ENCODE measurements at places on chromosomes 3 and 15. TPM values are rescaled to one million over a fixed set of nuclear protein-coding genes. Genes with fewer than 3 reads are reported as not detected.

RLBP1 gene
- total RNA-seq, result not detected

RBMS3 gene
- 24.0 TPM for total RNA-seq

PCSK6 gene
- 19.2 TPM for total RNA-seq

CPB1 gene
- total RNA-seq, result not detected

RTP3 gene
- total RNA-seq, result not detected

ZDHHC19 gene
- not detected for total RNA-seq

BOC gene
- 4.2 TPM for total RNA-seq

ARHGEF26 gene
- total RNA-seq, result 4.6 TPM

ADAMTS9 gene
- 72.1 TPM for total RNA-seq

SLC28A1 gene
- not detected for total RNA-seq

SLC2A2 gene
- not detected for total RNA-seq

ALS2CL gene
- 7.8 TPM for total RNA-seq

GNAI2 gene
- total RNA-seq, result 1,142 TPM

UBE3A gene
- 42.6 TPM for total RNA-seq

C3orf18 gene
- total RNA-seq, result 4.2 TPM

GFM1 gene
- 50.4 TPM for total RNA-seq

PRICKLE2 gene
- 3.1 TPM for total RNA-seq

CHRNB4 gene
- total RNA-seq, result not detected

C3orf20 gene
- total RNA-seq, result not detected

CLDN18 gene
- not detected for total RNA-seq

CTXND1 gene
- total RNA-seq, result not detected

MAGEL2 gene
- 0.12 TPM for total RNA-seq

FBXO40 gene
- total RNA-seq, result not detected

PSTPIP1 gene
- total RNA-seq, result not detected

SLC9C1 gene
- not detected for total RNA-seq

DOCK3 gene
- 0.19 TPM for total RNA-seq

GOLGA8M gene
- 0.39 TPM for total RNA-seq

TGM5 gene
- not detected for total RNA-seq

SPINK8 gene
- total RNA-seq, result not detected

ADAMTS17 gene
- total RNA-seq, result not detected

CILP gene
- 0.12 TPM for total RNA-seq

PLSCR2 gene
- total RNA-seq, result not detected

ZIC4 gene
- total RNA-seq, result not detected

OR5K3 gene
- total RNA-seq, result not detected

PAQR9 gene
- not detected for total RNA-seq

ANKRD63 gene
- not detected for total RNA-seq

NR1I2 gene
- total RNA-seq, result not detected
